ENCODE measurements at places on chromosomes 16 and 17.

- DNase-seq, result peak; percentile 42
Observed at GRCh38 chr16:56401482-56401881, 23.9 kb downstream of the AMFR start.

DNA sequence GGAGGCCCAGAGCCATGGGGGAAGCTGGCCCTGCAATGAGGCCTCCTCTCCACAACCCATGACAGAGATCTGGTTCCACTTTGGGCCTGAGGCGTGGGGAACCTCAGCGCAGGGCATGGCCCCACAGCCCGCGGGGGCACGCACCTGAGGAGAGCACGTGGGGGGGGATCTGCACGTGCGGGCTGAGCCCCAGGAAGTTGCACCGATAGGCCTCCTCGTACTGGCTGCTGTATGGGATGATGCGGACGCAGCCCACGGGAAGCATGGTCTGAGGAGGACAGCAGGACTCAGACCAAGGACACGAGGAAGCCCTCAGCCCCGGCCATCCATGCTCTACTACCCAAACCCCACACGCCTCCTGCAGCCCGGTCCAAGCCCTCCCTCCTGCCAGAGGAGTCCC lies 10.1 kb upstream of the PLD6 start:
- no peak for DNase-seq

DNA sequence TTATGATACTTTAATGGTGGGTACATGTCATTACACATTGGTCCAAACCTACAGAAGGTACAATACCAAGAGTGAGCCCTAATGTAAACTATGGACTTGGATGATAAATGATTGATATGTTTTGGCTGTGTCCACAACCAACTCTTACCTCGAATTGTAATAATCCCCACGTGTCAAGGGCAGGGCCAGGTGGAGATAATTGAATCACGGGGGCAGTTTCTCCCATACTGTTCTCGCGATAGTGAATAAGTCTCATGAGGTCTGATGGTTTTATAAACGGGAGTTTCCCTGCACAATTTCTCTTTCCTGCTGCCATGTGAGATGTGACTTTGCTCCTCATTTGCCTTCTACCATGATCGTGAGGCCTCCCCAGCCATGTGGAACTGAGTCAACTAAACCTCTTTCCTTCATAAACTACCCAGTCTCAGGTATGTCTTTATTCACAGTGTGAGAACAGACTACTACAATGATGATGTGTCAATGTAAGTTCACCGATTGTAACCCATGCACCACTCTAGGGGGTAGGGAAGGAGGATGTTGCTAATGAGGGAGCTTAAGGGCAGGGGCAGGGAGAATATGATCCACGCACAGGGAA lies 7.0 kb upstream of the METTL22 start:
- no peak for DNase-seq

- no peak for DNase-seq
Observed at GRCh38 chr17:11561281-11561680, 37.0 kb upstream of the DNAH9 start.

- peak; percentile 85 for DNase-seq
Observed at GRCh38 chr17:49997773-49998703, 3.0 kb upstream of the DLX3 start.

GRCh38 chr17:69779378-69780214 lies 295.4 kb upstream of the KCNJ16 start:
- no peak for DNase-seq

DNA sequence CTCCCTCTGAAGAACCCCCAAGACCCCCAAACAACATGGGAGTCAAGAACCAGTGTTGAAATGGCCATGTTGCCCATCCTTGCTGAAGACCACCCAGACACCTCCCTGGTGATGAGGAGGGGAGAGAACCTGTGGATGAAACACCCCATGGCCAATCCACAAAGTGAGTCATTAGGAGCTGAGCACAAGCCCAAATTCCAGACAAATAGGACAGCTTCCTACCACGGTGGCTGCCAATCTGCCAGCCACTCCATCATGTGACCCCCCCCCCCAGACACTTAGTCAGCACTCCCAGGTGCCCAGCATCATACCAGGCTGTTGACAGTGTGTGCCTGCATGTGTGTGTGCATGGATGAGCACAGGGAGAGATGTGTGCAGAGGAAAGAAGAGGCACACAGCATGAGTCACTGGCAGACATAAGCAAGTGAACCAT lies 26.4 kb upstream of the RPL38 start:
- no peak for DNase-seq

- DNase-seq, result no peak
Observed at GRCh38 chr17:39979893-39980350, 685 bp upstream of the PSMD3 start.
